Activated CD4-positive, alpha-beta T cell treated with anti-CD3 and anti-CD28 coated beads for 48 hours (primary cell): ENCODE measurements at places on chromosomes 12 and 14.

DNA sequence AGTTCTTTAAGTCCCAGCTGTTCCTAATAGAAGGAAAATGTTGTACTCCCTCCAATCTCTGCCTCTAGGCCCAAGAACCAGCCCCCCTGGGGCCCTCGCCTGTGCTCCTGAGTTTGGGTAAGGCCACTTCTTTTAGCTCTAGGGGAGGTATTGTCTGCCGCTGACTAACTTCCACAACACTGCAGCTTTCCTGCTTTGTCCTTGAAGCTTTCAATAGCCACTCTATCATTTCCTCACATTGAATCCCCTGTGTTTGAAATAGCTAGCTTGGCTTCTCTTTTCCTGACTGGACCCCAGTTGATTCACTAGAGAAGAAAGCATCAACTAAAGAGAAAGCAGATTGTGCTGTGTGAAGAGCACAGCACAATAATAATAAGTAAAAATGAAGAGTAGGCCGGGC, 28.8 kb downstream of the KRT80 start:
- DNase-seq = no peak

DNA sequence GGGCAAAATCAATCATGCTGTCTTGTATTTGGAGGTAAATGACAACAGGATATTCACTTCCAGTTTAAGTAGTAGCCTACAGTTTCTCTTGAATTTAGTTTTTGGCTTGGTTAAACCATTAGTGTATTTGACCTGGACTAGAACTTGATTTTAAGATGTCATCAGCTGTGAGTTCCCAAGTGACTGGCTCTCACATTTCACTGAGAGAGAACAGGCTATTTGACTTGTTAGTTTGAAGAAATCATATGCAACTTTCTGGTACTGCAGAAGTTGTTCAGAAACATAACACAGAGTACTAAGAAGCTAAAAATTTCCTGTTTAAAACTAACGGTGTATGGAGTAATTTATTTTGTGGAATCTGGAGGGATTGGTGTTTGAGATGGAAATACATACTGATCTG, 22.3 kb downstream of the MNAT1 start:
- no peak for DNase-seq

GRCh38 chr12:98998697-98999299, 353.7 kb downstream of the APAF1 start:
- DNase-seq = no peak

DNA sequence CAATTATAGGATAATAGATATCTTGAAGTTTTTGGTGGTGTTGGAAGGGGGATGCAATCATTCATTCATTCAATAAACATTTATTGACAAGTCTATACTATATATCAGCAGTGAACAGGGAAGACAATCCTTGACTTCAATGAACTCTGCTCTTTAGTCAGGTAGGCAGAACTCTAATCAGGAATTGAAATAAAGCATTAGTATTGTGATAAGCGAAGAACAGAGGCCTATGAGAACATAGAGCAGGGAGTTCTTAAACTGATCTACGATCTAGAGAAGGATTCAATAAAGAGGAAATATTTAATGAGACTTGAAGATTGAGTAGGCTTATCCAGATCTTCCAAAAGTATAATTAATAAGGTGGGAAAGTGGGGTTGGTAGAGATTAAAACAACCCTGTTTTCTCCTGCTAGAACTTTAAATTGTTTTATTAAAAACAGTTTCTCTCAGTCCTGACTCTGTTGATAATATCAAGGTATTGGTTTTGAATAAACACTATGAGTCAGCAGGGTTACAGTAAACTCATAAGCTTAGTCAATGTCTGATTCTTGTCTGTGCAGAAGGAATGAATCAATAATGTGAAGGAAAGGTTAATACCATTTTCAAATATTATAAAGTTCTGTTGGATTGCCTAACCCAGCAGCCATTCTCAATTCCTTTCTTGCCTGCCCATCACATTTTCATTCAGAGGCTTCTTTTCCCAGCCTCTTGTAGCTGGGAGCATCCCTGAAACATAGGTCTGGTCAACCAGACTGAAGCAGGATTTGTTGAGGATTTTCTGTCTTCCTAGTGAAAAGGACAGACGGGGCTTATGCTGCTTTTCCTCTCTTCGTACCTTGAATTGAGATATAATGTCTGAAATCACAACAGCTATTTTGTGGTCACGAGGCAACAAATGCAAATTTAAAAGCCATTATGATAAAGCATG, 38.9 kb upstream of the KTN1 start:
- DNase-seq = no peak

- no peak for DNase-seq
Observed at GRCh38 chr14:49483268-49483667, 102.9 kb downstream of the RPS29 start.

DNA sequence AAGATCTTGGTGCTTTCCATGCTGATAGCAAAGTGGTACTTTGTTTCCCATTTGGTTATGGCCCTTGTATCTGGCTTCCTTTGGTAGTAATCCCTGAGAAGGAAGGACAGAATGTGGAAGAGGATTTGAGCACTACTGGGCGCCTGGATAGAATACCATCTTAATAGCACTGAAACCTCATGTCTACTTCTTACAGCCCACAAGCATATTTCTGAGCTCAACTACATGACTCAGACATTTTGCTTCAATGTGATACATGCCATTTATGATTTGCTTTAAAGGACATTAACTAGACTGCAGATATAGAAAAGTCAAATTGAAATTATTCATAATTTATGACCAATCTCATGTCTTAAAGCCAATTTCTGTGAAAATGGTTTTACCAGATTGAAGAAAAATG, 80.4 kb downstream of the LIN7A start:
- DNase-seq = no peak

GRCh38 chr12:53223389-53224060, 8.5 kb downstream of the RARG start:
- no peak for DNase-seq

DNA sequence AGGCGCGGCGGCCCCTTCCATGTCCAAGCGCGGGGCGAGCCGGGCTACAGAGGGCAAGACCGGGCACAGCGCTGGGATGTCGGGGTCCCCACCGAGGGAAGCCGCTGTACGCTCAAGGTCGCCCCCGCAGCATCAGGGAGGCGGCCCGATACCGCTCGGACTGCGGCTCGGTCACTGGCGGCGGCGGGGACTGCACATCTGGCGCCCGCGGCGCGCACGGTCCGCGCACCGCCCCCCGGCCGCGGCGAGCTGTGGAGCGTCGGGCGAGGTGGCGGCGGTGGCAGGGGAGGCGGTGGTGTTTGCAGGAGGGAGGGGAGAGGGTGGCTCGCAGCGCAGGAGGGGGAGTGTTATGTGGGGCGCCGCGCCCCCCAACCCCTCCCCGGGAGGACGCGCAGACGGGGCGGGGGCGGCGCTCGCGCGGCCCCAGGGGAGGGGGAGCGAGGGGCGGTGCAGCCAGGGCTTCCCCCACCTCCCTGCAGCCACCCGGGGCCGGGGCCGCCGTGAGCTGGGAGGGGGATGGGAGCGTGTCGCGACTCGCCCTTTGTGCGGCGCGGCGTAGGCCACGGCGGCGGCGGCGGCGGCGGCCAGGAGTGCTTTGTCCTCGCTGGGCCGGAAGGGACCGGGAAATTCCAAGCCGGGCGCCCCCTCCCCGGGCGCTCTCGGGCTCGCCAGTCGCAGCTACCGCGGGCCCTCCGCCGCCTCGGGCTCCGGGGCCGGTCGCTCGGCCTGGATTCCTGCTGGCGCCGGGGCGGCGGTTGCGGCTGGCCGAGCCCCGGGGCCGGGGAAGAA, at the start of gene NUAK1:
TSS of gene NUAK1 (minus strand) at position 322 of the 789 bp plus-strand sequence. CDS start at position 21, 301 bp downstream.
- DNase-seq = peak; percentile 8

DNA sequence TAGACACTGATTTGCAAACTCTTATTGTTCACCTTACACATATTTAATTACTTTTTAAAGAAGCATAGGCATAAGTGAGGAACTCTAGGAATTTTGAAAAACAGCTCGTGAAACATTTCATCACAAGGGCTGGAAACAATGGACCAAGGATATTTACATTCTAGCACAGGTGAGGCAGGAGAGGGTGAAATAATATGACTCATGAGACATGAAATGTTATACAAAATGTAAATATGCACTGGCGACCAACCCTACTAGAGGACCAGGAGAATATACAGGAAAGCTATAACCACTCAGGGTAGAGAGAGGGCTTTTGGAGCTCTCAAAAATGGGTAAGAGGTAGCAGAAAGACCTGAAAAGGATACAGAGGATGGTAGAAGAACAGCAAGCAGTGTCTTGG, 115.3 kb downstream of the PTGER2 start:
- DNase-seq = no peak

DNA sequence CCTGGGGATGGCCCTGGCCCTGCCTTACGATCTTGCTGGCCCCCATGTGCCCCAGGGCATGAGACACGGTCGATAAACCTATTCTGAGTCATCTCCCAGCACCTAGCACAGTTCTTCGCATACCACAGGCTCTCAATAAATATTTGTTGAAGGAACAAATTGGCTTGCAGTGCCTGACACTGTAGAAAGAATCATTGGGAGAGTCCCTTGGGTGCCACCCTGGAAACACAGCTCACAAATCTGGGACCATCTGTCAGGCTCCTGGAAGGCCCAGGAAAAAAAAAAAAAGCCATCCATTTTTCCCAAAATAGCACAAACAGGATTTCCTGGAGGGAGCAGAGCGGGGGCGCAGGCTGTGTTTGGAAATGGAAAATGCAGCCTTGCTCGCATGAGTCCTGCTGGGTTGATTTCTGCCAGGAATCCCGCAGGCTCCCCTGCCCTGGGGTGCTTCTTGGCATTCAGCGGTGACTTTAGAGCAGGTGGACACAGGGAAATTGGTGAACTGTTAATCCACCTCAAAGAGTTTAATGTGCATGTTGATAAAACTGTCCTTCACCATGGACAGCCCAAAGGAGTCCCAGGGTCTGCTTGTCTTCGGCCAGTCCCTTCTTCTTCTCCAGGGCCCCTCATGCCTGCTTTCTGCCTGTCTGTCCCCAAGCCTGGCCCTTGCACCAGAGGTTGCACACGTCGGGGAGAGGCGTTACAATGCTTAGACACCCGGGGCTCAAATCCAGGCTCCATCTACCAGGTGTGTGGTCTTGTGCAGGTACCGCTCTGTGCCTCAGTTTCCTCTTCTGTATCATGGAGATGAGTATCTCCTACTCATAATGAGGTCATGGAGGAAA, 106.1 kb upstream of the RFLNA start:
- no peak for DNase-seq

DNA sequence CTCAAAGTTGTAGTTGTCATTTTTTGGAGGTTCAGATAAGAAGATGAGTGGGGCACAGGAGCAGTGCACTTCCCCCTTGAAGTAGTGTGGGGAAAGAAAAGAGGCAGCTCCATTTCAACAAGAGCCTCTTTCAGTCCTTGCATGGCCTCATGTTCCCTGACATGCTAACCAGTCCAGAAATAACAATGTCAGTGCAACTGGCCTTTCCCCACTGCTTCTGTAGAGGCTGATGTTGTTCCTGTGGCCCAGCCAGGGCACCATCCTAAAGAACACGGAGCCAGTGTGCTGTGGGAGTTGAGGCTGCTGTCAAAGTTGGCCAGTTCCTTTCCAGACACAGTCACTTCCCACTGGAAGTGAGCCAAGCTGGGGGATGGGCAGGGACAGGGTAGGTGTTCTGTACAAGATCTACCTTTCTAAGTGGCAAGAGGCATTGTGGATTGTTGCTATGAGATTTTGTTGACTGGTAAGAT, 77.7 kb upstream of the SLC38A2 start:
- peak; percentile 13 for DNase-seq

- no peak for DNase-seq
Observed at GRCh38 chr12:28034271-28034670, 61.7 kb upstream of the PTHLH start.

- no peak for DNase-seq
Observed at GRCh38 chr14:58027904-58028303, 124.1 kb downstream of the ARMH4 start.

GRCh38 chr14:100589760-100590469, 2.7 kb upstream of the BEGAIN start:
- no peak for DNase-seq

- DNase-seq = no peak
Observed at GRCh38 chr12:113066813-113067400, 10.4 kb downstream of the DTX1 start.

DNA sequence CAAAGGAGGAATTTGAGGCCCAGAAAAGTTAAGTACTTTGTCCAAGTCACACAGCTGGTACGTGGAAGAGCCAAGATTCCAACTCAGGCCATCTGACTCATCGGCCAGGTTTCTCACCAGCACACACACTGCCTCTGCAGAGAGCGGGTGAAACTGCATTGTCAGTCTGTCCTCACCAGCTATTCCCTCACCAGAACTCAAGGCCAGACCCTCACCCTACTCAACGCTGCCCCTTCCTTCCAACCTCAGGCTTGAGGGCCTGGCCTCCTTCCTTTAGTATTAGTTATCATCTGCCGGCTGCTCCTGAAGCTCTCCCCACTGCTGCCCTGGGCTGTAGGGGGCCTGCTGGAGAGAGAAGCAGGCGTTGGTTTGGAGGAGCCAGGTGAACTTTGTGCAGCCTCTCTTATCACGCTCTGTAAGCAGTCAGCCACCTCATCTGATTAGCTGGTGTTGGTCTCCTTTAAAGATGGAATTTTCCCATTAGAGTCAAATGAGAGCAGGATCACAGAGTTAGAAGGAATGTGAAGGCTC, 16.6 kb upstream of the PLEK2 start:
- no peak for DNase-seq

DNA sequence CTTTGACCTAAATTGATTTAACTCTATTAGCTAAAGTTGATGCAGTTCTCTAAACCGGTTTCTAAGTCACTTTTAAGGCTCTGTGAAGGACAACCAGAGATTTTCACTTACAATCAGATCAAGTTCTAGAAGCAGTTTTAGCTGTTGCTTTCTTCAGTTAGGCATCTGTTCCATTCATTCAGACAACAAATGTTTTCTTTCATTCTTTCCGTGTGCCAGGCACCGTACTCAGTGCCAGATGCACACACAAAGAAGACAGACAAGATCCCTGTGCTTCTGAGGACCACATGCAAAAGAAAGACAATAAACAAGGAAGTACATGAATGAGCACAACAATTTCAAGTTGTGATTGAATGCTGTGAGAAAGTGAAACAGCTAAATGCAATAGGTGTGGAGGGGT, 11.1 kb upstream of the EGLN3 start:
- DNase-seq = no peak

DNA sequence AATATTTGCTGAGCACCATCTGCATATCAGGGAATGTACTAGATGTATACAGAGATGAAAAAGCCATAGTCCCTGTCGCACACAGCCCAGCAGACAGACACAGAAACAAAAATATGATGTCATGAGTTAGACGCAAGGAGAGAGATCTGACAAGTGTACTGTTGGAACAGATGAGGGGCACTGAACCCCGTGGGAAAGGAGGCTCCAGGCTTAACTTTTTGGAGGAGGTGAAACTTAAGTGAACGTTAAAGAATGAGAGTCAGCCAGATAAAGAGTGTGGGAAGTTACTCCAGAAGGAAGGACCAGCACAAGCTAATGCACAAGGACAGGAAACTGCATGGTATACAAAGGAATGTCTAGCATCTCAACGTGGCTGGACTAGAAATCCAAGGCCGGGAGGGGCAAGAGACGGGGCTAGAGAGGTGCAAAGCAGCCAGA, 2.5 kb upstream of the ACTN1 start:
- no peak for DNase-seq

- DNase-seq = no peak
Observed at GRCh38 chr12:71216725-71217579, 59.2 kb upstream of the TSPAN8 start.

GRCh38 chr12:22459838-22460490, 84.4 kb downstream of the C2CD5 start:
- DNase-seq = no peak
